ENCODE measurements at places on chromosomes 7 and 10. TPM values are rescaled to one million over a fixed set of nuclear protein-coding genes. Genes with fewer than 3 reads are reported as not detected.
A peak's percentile ranks its signal among the peaks of the same experiment; 100 is the strongest.

- DNase-seq = peak; percentile 91
Observed at GRCh38 chr7:25854608-25855497, 297.1 kb upstream of the NFE2L3 start.

SPRN gene
- 0.82 TPM for total RNA-seq

- DNase-seq = no peak
Observed at GRCh38 chr7:16271355-16271915, 149.9 kb downstream of the CRPPA start.

DNA sequence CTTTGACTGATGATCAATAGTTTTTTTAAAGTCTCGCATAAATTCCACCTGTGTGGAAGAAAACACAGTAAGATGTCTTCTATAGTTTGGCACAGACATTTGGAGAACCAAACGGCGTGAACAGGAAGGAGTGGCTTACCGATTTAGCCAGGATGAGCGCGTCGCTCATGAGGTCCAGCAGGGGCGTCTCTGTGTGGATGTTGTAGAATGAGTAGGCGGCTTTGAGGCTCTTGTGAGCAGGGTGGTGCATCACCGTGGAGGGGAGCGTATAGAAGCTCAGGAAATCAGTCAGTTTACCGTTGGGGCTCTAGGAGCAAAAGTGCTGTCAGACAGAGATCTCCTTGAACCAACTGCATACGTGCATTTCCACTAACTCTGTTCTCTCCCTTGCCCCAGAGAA, 15.5 kb downstream of the RPP38 start:
- DNase-seq = no peak

DNA sequence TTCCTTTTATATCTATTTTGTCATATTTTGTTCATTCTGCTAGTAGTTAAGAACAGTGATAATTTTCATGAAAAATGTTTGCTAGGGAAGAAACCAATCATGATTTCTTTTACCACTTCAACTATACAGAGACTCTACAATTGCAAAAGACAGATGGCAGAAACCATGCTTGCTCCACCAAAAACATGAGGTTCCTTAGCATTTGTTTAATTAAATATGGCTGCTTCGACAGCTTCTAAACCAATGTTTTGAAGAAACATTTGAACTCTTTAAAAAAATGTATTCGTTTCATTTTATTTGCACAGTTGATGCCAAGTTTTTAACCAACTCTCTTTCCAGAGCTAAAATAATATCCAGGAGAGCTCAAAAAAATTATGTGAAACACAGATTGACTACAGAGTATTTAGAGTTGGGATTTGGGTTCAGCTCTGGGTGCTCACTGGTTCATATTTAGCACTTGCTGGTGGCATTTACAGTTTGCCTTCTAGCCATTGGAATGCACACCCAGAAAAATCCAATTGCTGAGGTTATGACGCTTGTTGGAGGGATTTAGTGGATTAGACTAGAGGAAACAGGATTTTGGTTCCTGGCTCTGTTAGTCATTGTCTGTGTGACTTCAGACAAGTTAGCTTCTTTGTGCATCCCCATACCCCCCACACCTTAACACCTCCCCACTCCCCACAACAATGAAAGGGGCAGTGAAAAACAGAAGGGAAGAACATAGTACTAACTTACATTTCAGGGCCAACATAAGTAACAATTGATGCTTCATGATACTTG, 35.8 kb upstream of the SDHAF3 start:
- DNase-seq = no peak

DNA sequence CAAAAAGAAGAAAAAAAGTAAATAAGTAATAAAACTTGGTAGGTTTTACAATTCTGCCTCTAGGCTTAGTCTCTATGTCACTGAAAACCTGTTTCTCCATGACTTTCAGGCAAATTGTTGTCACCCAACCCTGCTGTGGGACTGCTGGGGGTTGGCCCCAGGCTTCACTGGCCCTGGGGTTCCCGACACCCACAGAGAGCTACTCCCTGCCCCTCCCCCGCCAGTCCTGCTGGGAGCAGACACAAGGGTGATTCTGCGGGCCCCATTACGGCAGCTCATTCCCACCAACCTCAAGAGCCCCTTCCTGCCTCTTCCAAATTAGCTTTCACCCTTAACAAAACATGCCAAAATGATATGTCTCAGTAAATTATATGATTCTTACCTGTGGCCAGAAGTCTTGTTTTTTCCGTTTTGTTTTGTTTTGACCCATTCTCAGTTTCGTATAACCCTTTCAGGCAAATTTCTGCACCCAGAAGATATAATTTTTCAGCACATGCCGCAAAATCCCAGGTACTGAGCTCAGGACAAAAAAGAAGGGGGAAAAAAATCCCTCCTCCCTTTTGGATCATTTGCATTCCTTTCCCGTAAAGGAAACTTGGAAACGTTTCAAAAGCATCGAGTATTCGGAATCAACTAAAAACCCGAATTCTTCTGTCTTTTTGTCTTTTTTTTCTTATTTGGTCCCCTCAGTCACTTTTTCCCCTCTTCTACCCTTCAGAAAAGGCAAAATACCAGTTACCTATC, 27.8 kb downstream of the CHST15 start:
- DNase-seq = no peak
